ENCODE measurements at places on chromosomes 16 and 17.

GRCh38 chr17:45077643-45078042 lies 16.5 kb downstream of the NMT1 start:
- peak; percentile 40 for DNase-seq

GRCh38 chr16:11141409-11142260 lies 114.4 kb downstream of the SOCS1 start:
- no peak for DNase-seq

DNA sequence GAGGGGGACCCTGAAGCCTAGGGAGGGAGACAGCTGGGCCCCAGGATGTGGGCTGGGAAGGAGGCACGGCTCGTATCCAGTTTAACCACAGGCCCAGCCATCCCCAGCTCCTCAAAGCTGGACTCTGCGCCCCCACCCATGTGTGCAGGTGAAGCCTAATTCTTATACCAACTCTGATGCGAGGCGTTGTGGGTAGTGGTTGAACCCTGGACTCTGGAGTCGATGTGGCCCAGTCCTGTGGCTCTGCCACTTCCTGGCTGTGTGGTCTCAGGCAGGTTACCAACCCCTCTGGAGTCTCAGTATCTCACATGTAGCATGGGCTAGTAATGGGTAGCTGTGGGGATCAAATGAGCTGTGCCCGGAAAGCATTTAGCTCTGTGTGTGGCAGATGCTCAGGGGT lies 60.4 kb upstream of the TOB1 start:
- no peak for DNase-seq

- no peak for DNase-seq
Measured at GRCh38 chr16:86232496-86232895, 277.8 kb upstream of the FOXF1 start.

- DNase-seq = no peak
Measured at GRCh38 chr17:60920107-60920506, 242.5 kb downstream of the BCAS3 start.

- no peak for DNase-seq
Measured at GRCh38 chr17:80730739-80731138, 186.1 kb downstream of the RPTOR start.

- no peak for DNase-seq
Measured at GRCh38 chr16:8851761-8852403, 16.9 kb downstream of the CARHSP1 start.

- DNase-seq = no peak
Measured at GRCh38 chr17:20702692-20703091, 123.2 kb downstream of the CDRT15L2 start.

GRCh38 chr17:65023791-65024190 lies 32.7 kb downstream of the GNA13 start:
- no peak for DNase-seq

DNA sequence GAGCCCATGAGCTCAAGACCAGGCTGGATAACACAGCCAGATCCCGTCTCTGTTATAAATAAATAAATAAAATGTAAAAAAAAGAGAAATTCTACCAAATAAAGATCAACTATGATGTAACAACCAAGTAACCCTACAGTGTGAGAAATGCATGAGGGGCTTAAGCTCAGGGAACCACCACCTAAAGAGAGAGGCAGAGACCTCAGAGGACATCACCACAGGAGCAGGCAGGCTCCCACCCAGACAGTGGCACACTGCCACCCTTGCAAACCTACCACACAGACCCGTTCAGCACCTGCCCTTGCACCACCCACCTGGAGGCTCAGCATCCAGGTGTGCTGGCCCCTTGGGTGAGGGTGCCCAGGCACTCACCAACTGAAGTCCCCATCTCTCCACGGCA lies 45.6 kb downstream of the ANKRD11 start:
- no peak for DNase-seq

- no peak for DNase-seq
Measured at GRCh38 chr17:68292689-68293040, 1.4 kb downstream of the ARSG start.

DNA sequence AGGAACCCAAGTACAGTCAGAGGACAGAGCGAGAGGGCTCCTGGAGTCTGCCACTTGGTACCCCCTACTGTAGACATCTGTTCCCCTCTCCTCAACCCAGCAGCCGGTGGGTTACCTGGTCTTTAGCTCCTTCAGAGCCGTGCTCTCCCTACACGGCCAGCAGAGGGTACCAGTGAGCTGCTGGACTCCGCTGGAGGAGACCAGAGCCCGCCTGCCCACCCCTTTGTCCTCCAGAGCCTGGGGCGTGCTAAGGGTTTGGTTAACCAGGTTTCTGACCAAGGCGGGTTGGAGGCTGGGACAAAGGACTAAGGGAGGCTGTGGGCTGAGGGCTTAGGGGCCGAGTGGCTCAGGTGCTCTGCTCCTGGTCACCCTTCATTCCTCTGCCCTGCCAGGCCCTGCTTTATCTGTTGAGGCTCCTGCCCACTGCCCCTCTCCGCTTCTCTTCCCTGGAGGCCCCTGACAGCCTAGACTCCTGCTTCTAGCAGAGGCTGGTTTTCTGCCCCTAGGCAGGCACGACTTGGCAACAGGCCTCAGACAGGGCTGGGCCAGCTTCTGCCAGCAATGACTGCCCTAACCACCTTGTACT lies 2.7 kb upstream of the HSD11B2 start:
- DNase-seq = no peak

GRCh38 chr17:72945473-72945872 lies 147.0 kb downstream of the SLC39A11 start:
- no peak for DNase-seq

- DNase-seq = no peak
Measured at GRCh38 chr16:84358601-84359295, 9.6 kb upstream of the ATP2C2 start.

DNA sequence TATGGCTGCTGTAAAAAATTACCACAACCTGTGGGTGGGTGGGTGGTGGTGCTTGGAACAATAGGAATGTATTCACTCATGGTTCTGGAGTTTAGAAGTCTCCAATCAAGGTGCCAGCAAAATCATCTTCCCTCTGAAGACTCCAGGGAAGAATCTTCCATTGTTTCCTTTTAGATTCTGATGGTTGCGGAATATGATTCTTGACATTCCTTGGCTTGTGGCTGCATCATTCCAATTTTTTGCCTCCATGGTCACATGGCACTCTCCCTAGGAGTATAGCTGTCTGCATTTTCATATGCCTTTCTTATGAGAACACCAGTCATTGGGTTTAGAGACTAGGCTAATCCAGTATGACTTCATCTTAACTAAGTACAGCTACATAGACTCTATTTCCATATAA lies 401.0 kb downstream of the HS3ST3B1 start:
- no peak for DNase-seq

- peak; percentile 47 for DNase-seq
Measured at GRCh38 chr17:41785091-41785858, 1.2 kb downstream of the JUP start.

DNA sequence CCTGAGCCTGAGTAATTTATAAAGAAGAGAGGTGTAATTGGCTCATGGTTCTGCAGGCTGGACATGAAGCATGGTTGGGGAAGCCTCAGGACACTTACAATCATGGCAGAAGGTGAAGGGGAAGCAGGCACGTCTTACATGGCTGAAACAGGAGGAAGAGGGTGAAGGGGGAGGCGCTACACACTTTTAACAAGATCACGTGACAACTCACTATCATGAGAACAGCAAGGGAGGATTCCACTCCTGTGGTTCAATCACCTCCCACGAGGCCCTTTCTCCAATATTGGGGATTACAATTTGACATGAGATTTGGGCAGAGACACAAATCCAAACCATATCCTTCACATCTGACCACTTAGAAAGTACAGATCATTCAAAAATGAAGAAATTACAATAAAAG lies 110.6 kb upstream of the SHISA6 start:
- no peak for DNase-seq

DNA sequence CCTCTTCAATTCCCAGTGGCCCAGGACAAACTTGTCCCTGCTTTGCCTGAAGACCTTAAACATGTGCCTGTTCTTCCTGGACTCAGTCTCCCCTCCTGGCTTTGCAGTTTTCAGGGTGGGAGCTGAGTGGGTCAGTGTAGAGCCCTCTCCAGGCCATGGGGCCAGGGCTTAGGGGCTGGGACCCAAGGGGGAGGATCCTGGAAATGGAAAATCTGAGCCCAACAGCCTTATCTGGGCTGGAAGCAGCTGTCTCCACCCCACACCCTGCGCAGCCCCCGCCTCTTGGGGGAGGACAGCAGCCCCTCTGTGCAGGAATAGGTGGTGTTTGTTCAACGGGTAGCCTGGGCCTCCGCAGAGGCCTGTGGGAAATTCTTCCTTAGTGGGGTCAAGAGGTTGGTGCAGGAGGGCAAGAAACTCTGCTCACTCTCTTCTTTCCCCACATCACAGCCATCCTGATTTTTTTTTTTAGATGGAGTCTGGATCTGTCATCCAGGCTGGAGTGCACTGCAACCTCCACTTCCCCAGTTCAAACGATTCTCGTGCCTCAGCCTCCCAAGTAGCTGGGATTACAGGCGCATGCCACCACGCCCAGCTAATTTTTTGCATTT lies 6.8 kb upstream of the SMTNL2 start:
- DNase-seq = no peak

DNA sequence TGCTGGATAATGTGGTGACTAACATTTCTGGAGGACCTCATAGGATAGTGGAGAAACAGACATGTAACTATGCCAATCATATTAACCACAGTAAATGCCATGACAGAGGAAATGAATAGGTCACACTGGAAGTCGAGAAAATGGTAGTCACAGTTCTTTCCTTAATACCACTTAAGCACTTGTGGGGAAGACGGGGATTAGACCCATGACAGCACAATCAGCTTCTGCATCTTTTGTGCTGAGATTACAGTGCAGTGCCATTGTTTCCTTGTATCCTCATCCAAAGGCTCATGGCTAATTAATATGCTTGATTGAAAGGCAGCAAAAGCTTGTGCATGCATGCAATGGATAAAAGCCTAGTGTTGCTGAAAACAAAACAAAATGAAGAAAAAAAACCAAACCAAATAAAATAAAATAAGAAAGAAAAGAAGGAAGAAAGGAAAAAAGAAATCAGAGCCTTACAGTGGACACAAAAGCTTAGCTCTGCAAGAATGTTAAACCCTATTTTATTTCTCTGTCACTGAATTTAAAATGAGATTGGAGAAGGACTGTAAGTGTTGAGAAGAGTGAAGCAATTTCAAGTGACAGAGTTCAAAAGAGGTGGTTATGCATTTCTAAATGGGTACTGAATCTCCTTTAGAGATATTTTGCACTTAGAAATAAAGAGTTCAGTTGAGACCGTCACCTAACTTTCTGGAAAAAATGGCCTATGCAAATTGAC lies 1011.9 kb downstream of the CDH8 start:
- no peak for DNase-seq

DNA sequence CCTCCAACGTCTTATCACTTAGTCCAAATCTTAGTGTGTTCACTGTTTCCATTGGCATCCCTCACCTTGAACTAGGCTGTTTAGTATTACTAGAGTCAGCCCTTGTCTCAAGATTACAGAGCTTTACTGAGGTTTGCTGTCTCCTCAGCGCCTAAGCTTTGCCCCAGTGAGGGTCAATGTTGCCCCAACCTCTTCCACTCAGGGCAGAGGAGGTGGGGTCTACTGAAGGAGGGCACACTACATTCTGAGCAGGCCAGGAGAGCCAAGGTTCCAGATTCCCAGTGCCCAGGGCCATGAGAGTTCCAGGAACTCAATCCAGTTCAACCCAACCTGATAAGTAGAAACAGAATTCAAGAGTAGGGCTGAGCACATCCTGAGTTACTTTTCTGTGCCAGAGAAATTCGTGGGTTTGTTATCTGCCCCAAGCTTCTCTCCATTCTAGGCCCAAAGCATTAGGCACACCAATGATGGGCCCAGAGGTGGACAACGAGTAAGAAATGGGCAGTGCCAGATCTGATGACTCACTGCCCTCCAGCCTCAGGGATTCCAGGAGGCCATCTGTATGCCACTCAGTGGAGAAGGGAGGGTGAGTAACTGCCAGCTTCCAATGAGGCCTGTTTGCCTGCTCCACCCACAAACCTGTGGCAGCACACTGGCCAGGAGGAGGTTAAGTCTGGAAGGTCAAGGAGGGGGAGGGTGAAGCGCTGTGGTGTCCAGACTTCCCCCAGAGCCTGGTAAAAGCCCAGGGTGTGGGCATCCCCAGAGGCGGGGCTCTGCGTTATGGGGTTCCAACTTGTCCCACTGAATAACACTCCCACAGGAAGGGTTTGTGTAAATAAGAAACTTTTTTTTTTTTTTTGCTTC lies 8.2 kb downstream of the TUBG2 start:
- DNase-seq = peak; percentile 74

- no peak for DNase-seq
Measured at GRCh38 chr17:81811705-81812570, 8.0 kb downstream of the GCGR start.

GRCh38 chr16:16076423-16076813 lies 127.0 kb downstream of the ABCC1 start:
- peak; percentile 63 for DNase-seq

GRCh38 chr16:69724414-69724873 lies 1.9 kb downstream of the NQO1 start:
- DNase-seq = no peak

- peak; percentile 83 for DNase-seq
Measured at GRCh38 chr17:82297714-82298537, 19.5 kb downstream of the CD7 start.

GRCh38 chr17:57941384-57942370 lies 13.5 kb downstream of the CUEDC1 start:
- no peak for DNase-seq

DNA sequence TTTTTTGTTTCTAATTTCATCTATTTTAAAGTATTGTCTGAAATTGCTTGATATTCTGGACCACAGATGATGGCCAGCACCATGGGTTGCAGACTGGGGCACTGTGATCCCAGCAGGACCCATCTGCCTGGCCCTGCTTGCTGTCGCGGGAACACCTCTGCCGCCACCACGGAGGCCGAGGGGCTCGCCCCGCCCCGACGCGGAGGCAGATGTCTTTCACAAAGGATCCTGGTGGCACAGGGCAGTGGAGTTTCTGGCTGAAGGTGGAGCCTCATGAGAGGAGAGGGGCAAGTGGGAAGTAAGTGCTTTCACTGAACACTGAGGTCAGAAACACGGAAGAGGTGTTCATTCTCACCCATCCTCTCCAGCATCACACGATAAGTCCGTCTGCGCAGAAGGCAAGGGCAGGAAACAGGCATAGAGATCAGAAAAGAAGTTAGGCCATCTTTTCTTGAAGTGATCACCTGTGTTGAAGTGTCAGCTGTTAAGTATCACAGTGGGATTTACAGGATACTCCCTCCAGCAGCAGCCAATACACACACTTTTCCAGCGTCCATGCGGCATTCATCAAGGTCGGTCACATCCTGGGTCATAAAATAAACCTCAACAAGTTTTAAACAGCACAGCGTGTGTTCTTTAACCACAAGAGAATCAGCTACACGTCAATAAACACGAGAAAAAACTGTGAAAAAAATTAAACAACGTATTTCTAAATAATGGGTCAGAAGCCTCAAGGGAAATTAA lies 194.5 kb downstream of the RPTOR start:
- DNase-seq = no peak
